Activated CD8-positive, alpha-beta memory T cell treated with anti-CD3 and anti-CD28 coated beads, Interleukin-2, amount 10 ng/mL, durations not matched to agents 7 days and 5 days (primary cell): ENCODE measurements at places on chromosomes 5 and 9. TPM values are rescaled to one million over a fixed set of nuclear protein-coding genes. Genes with fewer than 3 reads are reported as not detected.
A peak's percentile ranks its signal among the peaks of the same experiment; 100 is the strongest.

DNA sequence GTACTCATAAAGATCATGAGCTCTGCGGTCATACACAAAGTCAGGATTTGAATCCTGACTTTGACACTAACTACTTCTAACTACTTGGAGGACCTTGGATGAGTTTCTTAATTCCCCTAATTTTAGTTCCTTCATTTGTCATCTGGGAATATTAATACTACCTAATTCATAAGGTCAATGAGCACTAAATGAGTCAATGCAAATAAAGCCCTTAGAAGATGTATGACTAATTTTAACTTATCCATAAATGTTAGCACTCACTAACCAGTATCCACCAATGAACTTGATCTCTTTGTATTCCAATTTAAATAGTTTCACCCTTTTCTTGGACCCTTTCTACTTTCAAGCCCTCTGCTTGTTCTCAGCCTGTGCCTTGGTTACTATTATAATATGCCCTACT lies 1106.4 kb downstream of the CDH18 start:
- no peak for DNase-seq

Gene IL33
- not detected for total RNA-seq

Gene SKP1
- total RNA-seq: 172 TPM

DNA sequence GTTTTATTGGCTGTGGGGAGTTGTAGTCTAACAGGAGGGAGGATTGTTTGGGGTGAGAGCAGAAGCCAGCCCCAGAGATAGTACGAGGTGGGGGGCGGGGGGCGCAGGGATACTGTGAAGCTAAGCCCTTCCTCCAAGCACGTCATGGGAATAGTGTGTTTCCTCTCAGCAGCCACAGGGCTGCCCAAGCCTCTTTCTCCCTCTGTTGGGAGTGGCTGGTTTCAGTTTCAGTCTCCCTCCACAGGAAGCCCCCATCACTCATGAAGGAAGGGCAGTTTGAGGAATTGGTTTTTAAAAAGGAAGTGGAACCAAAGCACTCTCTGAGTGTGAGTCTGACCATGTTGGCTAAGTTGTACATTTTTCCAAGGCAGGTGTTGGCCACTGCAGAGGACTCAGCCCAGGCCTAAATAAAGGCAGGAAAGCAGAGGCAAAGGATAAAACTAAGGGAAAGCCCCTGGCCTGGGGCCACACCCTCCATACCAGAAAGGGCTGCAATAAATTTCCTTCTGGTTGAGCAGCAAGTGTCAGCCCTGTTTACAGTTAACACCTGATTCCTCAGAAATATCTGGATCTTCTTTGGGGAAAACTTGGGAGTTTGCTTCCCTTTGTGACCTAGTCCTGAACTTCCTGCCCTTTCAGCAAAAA lies 3.2 kb downstream of the RAB24 start:
- peak; percentile 86 for DNase-seq

DNA sequence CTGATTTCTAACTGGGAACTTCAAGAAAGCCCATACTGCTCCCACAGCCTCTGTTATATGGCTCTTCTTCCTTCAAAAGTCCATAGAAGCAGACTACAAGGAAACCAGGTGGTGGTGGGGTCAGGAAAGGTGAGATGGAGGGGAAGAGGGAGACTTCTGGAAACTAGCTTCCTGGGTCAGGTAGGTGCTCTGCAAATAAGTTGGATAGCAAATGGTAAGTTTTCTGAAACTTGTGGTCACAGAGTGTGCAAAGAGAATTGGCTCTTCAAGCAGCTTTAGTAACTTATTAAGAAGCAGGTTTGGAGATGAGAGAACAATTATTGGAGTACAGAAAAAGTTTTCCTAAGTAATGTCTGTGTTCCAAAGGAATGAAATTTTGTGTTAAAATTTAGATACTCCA lies 316.9 kb downstream of the ADGRV1 start:
- no peak for DNase-seq

DNA sequence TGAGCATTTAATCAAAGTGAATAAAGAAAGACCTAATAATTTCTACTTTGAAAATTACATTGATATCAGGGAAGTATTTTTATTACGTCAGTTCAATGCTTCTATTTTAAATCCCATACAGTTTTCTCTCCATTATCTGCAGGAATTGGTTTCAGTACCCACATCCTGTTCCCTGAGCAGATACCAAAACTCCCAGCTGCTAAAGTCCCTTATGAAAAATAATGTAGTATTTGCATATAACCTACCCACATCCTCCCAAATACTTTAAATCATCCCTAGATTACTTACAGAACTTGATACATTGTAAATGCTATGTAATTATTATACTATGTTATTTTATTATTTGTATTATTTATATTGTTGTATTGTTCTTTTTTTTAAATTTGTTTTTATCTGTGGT lies 125.4 kb upstream of the MINAR2 start:
- DNase-seq: no peak

- no peak for DNase-seq
Measured at GRCh38 chr9:127999461-127999860, 18.7 kb upstream of the EEIG1 start.

Gene INSL4
- total RNA-seq: not detected

DNA sequence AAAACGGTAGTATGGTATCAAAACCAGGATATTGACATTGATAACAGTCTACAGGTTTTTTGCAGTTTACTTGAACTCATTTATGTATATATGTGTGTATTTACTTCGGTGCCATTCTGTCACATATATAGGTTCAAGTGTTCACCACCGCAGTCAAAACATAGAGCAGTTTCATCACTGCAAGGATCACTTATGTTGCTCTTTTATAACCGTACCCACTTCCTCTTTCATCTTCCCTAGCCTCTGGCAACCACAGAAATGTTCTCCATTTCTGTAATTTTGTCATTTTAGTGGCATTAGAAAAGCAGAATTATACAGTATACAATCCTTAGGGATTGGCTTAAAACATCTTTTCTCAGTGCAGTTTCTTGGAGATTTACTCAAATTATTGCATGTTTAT lies 90.3 kb downstream of the SH3GL2 start:
- no peak for DNase-seq
